HuH-7.5 (cell line): ENCODE measurements at places on chromosomes 2 and 18.

DNA sequence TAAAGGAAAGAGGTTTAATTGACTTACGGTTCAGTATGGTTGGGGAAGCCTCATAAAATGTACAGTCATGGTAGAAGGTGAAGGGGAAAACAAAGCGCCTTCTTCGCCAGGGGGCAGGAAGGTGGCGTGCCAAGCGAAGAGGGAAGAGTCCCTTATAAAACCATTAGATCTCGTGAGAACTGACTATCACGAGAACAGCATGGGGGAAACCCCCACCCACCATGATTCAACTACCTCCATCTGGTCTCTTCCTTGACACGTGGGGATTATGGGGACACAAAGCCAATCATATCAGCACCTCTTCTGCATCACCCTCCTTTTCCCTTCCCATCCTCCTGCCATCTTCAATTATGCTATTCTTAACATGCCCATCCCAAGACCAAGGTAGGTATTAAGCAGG is 29.9 kb upstream of the TANK start:
- DNase-seq, result no peak

GRCh38 chr18:24811950-24812681 is 351.7 kb downstream of the HRH4 start:
- DNase-seq, result no peak

DNA sequence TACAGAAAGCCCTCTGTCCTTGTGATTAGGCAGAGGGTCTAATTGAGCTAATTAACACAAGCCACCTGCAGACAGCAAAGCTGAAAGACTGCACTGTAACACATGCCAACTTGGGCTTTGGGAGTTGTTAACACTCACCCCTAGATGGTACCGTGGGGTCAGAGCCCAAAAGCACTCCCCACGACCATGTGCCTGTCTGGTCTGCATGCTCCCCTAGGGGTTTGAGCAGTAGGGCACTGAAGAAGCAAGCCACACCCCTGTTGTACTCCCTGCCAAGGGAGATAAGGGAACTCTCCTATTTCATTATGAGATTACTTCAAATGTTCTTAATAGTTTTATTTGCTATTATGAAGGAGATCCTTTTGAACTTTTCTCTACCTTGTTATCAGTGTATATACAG is 560.1 kb upstream of the FSHR start:
- no peak for DNase-seq

DNA sequence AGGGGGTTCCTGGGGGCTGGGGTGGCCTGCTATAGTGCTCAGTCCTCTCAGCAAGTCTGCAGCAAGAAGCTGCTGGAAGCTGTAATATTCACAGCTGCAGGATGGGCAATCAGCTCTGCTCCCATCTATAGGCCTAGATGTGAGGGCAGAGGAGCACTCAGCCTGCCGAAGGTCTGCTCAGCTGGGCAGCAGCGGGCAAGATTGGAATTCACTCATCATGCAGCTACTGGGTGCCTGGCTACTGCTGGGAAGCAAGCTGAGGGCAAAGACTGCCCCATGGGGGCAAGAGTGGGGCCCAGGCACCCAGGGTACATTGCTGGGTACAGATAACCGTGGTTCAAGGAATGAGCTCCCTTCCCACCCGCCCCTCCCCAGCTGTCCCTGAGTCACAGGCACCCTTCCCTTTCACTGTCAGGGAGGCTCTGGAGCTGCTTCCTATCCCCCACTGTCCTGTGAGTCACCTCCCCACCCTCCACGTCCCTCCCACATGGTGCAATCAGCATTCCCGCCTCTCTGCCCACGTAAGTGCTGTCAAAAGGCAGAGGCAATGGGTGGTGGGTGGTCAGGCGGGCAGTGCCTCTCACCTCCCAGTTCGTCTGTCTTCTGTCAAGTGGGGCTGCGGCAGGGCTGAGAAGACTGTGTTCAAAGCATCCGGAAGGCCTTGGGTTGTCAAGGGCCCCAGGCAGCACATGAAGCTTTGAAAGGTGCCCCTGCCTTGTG is 169.2 kb downstream of the TRIM43 start:
- no peak for DNase-seq

DNA sequence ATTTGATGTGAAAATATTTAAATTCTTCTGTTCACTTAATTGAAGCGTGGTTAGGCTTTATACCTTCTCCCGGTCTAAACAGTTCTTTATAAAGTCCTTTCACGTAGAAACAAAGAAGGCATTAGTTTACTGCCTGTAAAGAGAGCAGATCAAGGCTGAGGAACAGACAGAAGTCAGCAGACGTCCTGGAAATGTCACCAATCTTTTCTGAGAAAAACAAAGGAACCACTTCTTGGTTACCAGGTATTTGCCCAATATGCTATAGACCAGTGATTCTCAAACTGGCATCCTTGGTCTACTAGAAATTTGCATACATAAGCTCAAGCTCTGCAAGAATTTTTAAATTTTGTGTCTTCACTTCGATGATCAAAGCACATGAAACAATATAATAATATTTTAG is 89.2 kb upstream of the STK17B start:
- DNase-seq, result no peak

- DNase-seq, result no peak
Measured at GRCh38 chr2:95381212-95382191, 21.0 kb upstream of the FAHD2A start.
